GM23338 (cell line): ENCODE measurements at places on chromosomes 5 and 9. TPM values are rescaled to one million over a fixed set of nuclear protein-coding genes. Genes with fewer than 3 reads are reported as not detected.

KCNV2 gene
- not detected in 2 replicates for total RNA-seq

GDA gene
- total RNA-seq: 4.1 and 5.8 TPM in 2 replicates

DNA sequence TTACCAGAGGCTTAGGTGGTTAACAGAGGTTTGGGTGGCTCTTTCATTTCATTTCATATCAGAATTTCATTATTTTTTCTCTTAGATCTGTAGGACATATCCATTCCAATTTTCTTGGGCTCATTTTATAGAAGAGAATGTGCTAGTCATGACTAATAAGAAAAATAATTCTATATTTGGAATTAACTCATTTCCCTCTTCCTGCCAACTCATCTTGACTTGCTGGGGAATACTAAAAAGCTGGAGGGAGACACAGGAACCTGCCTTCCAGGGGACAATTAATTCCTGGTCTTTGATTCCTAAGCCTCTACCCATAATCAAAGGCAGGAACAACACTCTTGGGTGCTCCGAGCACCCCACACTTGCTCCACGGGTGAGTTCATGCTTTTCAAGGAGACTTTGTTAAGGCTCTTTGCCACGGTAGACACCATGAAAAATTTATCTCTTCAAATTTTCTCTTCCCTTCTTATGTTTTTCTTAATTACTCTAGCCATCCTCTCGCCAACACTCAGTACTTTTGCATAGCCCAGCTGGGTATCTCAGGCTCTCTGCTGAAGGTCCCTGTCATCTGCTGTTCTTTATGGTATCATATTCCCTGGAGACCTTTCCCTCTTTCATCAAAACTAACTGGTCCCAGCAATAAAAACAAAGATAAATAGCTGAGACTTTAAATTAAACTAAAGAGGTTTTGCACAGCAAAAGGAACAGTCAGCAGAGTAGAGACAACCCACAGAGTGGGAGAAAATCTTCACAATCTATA, 273.9 kb downstream of the NPR3 start:
- H3K27ac ChIP-seq: no peak overlapping the region
- no peaks in the 10 kb centered on the region for H3K4me1 ChIP-seq
- no peak for DNase-seq
- no peaks in the 10 kb centered on the region for H3K27me3 ChIP-seq
- H3K4me3 ChIP-seq: no peak overlapping the region
- H3K36me3 ChIP-seq: no peaks in the 10 kb centered on the region

GRCh38 chr9:91033270-91033669, 231.7 kb downstream of the SYK start:
- no peak overlapping the region for H3K27ac ChIP-seq
- H3K4me1 ChIP-seq: peaks cover 4% of the 10 kb centered on the region; the same call in 1 of the 2 replicates
- H3K27me3 ChIP-seq: no peaks in the 10 kb centered on the region
- no peak overlapping the region for H3K4me3 ChIP-seq
- no peaks in the 10 kb centered on the region for H3K36me3 ChIP-seq
- no peak for DNase-seq

- H3K4me3 ChIP-seq: no peak overlapping the region
- H3K27ac ChIP-seq: no peak overlapping the region
- peaks cover 9% of the 10 kb centered on the region; the same call in 1 of the 2 replicates for H3K4me1 ChIP-seq
- DNase-seq: no peak
- no peaks in the 10 kb centered on the region for H3K27me3 ChIP-seq
These were observed 56.7 kb upstream of the NAA35 start for GRCh38 chr9:85884256-85884655.

DNA sequence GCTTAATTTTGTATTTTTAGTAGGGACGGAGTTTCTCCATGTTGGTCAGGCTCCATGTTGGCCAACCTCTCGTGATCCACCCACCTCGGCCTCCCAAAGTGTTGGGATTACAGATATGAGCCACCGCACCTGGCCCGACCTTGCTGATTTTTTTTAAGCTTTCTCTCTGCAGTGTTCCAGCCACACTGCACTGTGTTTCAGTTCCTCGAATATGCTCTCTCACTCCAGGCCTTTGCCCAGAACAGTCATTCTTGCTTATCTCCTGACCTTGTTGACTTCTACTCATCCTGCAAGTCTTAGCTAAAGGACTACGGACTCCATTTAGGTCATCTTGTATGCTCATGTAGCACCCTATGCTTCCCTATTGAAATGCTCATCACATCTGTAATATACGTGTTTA, 3.3 kb downstream of the SNAPC3 start:
- no peak for DNase-seq
- peaks cover 16% of the 10 kb centered on the region for H3K4me1 ChIP-seq
- no peak overlapping the region for H3K27ac ChIP-seq
- H3K36me3 ChIP-seq: peaks cover 3% of the 10 kb centered on the region
- no peaks in the 10 kb centered on the region for H3K27me3 ChIP-seq

DNA sequence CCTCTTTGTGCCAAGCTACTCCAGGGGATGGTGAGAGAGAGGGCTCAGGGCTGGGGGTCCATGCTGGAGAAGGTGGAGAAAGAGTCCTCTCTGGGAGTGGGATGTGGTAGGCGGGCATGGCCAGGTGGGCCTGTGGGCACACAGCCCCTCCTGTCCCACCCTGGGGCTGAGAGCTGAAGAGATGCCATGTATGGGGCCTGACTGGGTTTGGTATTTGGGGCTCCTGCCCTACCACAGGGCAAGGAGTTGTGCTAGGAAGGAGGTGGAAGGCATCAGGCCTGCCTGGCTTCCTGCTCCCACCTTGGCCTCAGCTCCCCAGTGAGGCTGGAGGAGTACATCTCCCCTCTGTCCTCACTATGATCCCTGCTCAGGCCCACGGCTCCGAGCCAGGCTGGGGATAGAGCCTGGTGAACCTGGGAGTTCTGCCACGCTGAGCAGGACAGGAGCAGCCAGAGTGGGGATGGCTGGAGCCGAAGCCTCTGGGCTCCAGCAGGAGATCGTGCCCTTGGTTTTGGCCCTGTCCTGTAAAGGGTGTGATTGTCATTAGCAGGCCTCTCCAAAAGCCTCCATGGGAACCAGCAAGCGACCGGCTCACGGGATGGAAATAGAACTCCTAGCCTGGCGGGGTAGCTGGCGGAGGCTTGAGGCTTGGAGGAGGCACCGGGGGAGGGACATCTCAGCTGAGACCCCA, 75.5 kb downstream of the CACNA1B start:
- no peak for DNase-seq
- no peak overlapping the region for H3K4me3 ChIP-seq
- no peaks in the 10 kb centered on the region for H3K36me3 ChIP-seq
- no peak overlapping the region for H3K27ac ChIP-seq

GRCh38 chr5:149550594-149551226, 529 bp downstream of the CSNK1A1 start:
- peaks cover 33% of the 10 kb centered on the region for H3K4me1 ChIP-seq
- H3K36me3 ChIP-seq: peaks cover 10% of the 10 kb centered on the region; the same call in 1 of the 2 replicates
- peak overlapping the region; percentile 91 for H3K27ac ChIP-seq
- peak overlapping the region; percentile 96 for H3K4me3 ChIP-seq
